ENCODE measurements at places on chromosomes 12 and 14.

GRCh38 chr12:72270961-72271360 lies 1.2 kb upstream of the TRHDE start:
- no peak for DNase-seq

- DNase-seq, result no peak
Observed at GRCh38 chr12:79351251-79351650, 339.5 kb downstream of the PAWR start.

DNA sequence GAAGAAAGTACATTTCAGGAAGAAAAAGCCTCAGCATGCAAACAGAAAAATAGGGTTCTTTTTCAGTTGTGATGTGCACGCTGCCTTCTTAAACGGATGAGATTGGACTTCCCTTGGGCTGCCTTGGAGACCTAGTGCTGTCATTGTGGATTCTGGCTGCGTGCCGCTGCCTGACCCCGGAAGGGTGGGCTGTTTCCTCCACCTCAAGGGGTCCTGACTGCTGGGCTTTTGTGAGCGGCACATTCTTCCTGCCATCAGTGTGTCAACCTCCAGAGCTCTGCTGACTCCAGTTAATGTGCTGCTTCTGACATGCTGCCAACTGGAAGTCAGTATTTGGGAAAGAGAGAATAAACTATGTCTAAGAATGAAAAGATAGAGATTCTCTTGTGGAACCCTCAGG lies 25.1 kb downstream of the CCNK start:
- DNase-seq, result no peak

- no peak for DNase-seq
Observed at GRCh38 chr12:108582978-108583770, 14.7 kb downstream of the TMEM119 start.

GRCh38 chr12:52697058-52697582 lies 6.2 kb downstream of the KRT77 start:
- no peak for DNase-seq

DNA sequence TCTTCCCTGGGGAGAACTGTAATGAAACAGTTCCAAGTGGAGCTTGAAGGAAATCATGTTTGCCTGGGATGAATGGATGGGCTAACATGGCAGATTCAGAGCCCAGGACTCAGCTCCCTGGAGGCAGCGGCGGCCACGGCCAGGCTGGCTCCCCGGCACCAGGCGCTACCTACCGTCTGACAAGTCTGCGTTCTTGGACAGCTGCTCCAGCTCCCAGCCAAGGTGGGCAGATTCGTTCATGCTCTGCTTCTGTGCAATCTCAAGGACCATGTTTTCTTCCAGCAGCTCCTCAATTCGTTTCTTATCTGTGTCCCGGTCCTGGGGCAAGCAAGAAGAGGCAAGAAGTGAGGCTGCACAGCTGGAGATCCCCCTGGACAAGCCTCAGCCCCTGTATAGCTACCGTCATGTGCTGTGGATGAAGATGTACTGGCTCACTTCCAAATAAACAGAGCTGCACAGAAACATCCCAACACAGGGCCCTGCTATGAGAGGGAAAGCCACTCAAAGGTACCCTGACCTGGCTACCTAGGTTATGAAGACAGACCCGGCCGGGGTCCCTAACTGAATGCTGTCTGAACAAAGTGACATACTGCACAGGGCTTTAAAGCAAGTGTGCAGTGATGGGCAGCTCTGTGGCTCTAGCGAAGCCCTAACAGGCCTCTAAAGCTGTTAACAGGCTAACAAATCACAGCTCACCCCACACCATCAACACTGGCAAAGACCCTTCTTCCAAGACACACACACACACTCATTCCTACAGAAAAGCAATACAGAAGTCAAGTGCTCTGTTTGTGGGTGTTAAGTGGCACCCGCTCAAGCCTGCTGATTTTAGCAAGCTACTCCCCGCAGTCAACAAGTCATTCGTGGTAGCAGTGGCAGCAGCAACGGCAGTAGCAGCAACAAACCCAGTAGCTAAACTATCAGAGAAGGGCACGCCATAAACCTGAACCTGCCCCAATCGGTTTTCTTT lies 80.4 kb upstream of the GPR68 start:
- no peak for DNase-seq

GRCh38 chr14:50087341-50088116 lies 28.8 kb downstream of the VCPKMT start:
- no peak for DNase-seq

- DNase-seq, result no peak
Observed at GRCh38 chr14:99531251-99532096, 50.3 kb downstream of the CCNK start.

- no peak for DNase-seq
Observed at GRCh38 chr14:78022059-78022458, 148.1 kb upstream of the NRXN3 start.

- no peak for DNase-seq
Observed at GRCh38 chr12:77696183-77696582, 134.5 kb upstream of the NAV3 start.

- no peak for DNase-seq
Observed at GRCh38 chr12:107035733-107036132, 48.8 kb upstream of the MTERF2 start.

DNA sequence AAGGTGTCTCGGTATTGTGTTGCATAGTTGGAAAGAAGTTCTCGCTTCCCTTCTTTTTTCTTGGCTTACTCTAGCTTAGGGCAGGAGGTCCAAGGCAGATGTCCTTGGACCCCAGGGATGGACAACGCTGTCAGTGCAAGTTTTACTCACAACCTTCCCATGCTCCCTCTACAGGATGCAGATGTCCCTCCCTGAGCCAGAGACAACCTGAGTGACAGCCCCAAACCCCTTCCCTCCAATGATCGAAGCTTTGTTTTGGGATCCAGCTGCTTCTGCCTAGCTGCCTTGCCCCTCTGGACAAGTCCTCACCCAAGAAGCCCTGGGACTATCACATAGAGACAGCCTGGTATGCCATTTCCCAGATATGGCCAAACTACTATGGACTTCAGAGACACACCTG lies 112.0 kb upstream of the RAP1B start:
- no peak for DNase-seq

DNA sequence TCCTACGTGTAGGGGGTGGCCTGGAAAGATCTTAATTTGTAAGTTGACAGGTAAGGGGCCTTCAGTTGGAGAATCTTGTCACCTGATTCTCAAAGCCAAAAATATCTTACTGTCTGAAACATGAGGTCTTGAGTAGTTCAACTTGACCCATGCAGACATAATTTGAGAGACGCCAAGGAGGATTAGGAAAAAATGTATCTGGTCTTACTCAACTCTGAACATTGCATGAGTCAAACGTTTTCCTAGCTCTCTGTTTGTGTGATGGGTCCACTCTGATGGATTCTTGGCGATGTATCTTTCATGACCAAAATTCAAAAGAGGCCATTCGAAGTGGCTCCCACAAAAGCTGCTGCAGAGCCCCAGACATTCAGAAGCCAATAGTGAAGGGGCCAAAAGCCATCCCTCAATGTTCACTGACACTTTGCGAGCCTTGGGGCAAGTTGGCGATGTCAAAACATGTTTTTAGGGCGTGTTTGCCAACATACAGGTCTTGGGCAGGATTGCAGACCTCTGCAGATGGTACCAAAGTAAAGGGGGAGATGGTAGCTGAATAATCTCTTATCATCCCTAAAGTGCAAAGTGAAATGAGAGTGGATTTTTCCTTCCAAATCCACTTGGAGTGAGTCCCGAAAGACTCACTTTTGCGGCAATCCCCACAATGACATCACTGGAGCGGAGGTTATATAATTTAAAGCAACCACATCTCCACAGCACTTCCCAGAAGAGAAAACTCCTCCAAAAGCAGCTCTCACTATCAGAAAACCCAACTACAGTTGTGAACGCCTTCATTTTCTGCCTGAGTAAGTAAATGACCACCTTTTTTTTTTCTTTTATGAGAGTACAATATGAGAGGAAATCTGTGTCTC lies at the start of gene BDKRB1:
BDKRB1 (plus strand) TSS at position 710 of the 866 bp plus-strand sequence. CDS start 7,473 bp downstream, outside the sequence.
- no peak for DNase-seq

- DNase-seq, result no peak
Observed at GRCh38 chr14:61107869-61108493, 126.9 kb downstream of the SLC38A6 start.

DNA sequence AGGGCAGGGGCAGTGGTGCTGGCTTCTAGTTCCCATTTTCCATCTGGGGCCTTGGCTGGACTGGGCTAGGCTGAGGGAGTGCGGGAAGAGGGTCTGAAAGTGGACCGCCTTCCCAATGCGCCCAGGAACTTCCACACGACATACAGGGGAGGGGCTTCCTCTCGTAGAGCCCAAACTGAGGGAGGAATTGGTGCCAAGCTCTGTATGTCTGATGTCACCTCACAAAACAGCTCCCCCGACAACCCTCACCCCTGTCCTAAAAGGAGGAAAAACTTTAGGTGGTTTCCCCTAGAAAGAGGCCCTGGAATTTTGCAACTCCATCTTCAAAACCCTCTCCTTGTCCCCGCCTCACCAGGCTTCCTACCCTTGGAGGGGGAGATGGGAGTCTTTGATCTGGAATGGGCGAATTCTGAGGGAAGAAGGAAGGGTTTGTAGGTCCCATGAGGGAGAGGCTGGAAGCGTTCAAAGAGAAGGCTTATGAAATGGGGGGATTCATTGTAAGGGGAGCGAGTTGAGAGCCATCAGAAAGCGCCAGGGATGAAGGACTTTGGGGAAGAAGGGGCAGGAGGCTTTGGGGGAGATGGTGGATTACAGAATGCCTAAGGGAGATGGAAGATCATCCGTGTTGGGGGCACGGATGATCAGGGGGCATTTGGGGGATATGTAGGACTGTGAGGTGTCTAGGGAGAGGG lies 844 bp downstream of the GLTP start:
- no peak for DNase-seq

DNA sequence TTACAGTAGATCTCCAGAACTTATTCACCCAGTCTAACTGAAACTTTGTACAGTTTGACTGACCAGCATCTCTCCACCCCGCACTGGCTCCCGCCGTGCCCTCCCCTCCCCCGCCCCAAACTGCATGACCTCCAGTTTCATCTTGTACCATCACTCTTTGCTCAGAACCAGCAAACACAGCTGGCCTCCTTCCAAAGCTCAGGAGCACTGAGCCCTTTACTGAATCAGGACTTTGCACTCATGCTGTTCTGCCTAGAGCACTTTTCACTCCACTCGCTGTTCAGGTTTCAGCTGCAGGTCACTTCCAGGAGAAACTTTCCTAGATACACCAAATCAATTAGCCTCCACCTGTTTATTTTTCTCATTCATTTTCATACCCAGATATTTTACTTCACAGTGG lies 455.3 kb upstream of the PDE3A start:
- DNase-seq, result no peak

DNA sequence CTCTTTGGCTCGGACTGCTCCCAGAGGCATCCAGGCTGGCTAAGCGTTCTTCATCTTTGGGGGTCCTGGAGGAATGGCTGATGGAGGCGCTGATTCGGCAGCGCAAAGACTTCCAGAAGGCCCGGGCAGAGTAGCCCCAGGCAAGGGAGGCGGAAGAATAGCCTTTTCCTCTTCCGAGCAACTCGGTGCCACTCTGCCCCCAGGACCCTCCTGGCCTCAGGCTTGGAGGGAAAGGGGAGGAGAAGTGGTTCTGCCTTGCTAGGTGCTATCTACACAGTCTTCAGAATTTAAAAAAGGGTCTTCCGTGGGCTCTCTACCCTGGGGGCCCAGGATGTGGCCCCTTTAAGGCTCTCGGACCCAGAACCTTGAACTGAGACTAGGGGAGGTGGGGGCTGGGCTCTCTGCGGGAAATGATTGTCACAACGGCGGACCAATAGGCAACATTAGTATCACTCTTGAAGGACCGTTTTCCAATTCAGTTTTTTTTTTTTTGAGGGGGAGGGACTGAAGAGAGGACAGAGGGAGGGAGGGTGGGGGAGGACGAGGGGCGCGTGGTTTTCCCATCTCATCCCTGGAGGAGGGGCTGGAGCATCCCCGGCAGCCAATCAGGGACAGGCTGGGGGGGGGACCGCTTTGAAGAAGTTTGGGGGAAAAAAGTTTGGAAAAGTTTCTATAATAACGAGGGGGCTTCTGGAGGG lies at the start of gene NFATC4:
NFATC4 (plus strand) TSS at position 671 of the 698 bp plus-strand sequence. CDS start 157 bp downstream, outside the sequence.
- DNase-seq, result no peak

DNA sequence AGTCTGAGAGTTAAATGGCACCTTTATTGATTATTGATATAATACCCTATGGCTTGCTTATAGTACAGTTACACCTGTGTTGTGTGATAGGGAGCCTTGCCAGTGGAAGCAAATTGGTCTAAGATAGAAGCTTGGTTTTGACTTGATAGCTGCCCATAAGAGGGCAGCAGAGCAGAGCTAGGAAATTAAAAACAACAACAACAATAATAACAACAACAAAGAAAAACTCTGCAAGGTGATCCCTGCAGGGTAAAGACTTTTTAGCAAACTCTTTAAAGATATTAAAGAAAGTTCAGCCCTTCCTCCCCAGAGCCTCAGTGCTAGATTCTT lies 18.0 kb upstream of the RNASE10 start:
- DNase-seq, result no peak

DNA sequence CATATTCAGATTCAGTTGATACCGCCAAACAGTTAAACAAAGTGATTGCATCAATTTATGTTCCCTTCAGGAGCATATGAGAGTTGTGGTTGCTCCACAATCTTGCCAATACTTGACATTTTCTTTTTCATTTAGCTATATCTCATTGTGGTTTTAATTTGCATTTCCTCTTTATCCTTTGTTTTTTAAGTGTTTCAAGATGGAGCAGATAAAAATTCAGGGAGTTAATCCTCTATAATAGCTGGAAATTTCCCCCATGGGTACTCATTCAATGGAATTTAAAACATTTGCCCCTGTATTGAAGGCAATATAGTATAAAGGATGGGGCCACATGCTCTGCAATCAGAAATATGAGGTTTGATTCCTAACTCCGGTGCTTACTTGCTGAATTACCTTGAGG lies 1.1 kb upstream of the EXD2 start:
- DNase-seq, result no peak

DNA sequence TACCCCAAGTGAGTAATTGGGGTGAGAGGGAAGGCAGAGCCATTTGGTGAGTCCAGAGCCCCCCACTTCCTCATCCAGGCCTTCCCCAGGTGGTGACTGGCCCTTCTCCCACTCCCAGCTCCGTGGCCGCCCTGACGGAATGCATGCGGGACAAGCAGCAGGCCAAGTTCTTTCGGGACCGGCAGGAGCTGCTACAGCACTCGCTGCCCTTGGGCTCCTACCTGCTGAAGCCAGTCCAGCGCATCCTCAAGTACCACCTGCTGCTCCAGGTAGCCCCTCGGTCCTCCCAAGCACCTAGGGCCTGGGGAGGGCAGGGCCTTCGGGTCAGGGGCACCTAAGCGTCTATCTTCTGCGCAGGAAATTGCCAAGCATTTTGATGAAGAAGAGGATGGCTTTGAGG lies 26.5 kb downstream of the PLEKHG3 start:
- DNase-seq, result no peak

DNA sequence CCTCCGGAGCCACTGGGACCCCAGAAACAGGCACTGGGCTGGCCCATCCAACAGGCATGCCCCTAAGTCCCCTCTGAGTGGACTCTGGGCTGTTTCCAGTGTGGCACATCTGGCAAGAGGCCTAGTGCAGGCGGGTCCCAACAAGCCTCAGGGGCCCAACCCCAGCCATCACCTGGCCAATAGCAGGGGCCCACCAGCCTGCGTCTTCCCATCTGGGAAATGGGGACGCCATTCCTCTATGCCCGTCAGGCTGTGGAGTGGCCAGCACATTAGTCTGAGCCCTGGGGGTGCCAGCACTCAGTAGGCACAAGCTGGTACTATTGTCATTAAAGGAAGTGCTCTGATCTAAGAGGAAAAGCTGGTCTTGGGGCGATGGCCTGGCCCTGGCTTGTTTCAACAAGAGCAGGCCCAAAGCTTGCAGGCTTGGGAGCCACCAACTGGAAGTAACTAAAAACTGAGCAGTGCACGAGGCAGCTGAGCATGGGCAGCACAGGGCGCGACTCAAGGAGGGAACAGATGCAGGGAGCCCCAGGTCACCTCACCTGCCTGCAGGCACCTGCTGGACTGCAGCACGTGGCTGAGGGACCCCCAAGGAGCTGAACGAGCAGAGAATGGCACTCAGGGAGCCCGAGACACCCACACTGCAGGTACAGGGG lies 8.4 kb downstream of the DEGS2 start:
- DNase-seq, result no peak

All from activated naive CD8-positive, alpha-beta T cell treated with anti-CD3 and anti-CD28 coated beads, Interleukin-2, amount 50 U/mL, for 16 hours (primary cell).